ENCODE measurements at places on chromosomes 4 and X.

DNA sequence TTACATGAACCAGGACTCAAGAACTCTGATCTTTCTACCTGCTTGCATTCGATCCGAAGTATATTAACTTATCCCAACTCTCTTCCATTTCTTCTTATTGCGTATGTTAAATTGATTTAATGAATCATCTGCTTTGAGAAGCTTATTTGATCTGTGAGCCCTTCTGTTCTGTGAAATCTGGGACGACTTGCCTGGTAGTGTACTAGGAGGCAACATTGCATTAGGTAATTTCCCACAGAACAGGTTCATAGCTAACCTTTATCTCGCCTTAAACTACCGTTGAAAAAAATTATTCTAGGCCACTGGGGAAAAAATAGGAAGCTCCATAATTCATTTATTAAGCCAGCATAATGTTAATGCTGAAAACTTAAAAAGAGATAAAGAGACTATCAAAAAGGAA lies 67.2 kb upstream of the MAB21L2 start:
- DNase-seq: no peak

DNA sequence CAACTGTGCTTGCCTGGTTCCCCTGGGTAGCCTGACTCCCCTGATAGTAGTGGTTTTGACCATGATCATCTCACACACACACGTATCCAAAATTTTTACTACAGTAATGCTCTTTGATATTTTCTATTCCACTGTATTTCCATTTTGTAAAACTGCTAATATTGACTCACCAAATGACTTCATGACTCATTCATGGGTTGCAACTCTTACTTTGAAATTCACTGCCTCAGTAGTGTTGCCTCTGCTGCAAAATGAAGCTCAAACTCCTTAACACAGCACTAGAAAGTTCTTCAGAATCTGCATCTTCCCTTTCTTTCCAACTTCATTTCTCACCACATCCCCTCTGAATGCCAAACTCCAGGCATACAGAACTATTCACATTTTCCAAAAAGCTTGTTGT lies 20.3 kb downstream of the QRFPR start:
- DNase-seq: no peak

GRCh38 chr4:7984286-7984925 lies 44.7 kb upstream of the AFAP1 start:
- no peak for DNase-seq

DNA sequence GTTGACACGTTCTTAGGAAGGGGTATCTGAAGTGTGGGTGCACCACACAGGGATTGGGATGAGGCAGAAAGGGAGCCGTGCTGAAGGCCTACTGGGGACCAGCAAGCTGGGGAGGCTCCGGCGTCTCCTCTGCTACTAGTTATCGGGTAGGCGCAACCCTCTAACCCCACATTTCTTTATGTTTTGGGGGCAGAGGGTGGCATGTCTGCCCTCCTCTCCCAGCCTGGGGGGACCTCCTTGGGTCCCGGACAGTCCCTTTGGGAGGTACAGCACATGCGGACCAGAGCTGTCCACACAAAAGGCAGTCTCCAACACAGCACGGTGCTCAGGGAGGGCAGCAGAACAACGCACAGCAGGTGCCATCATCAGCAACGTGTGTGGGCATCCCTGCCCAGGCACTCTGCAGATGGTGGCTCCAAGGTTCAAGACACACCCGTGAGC lies 33.2 kb downstream of the WDR1 start:
- DNase-seq: no peak

Measured in fibroblast of skin of left quadriceps (primary cell).